ENCODE measurements at places on chromosomes 5 and 9. TPM values are rescaled to one million over a fixed set of nuclear protein-coding genes. Genes with fewer than 3 reads are reported as not detected.

- no peak for DNase-seq
- H3K4me3 ChIP-seq = no peak overlapping the region
- H3K4me1 ChIP-seq = no peaks in the 10 kb centered on the region
- H3K36me3 ChIP-seq = no peaks in the 10 kb centered on the region
- H3K27ac ChIP-seq = no peak overlapping the region
Observed at GRCh38 chr5:62271870-62272269, 34.1 kb upstream of the KIF2A start.

Gene CCNO
- 0.48 TPM for total RNA-seq

GRCh38 chr5:17663182-17663581 lies 28.9 kb downstream of the TAF11L14 start:
- H3K4me3 ChIP-seq = no peak overlapping the region
- no peaks in the 10 kb centered on the region for H3K4me1 ChIP-seq
- no peaks in the 10 kb centered on the region for H3K36me3 ChIP-seq
- H3K27ac ChIP-seq = no peak overlapping the region
- no peaks in the 10 kb centered on the region for H3K27me3 ChIP-seq

Gene ALDH7A1
- 94.2 TPM for total RNA-seq

DNA sequence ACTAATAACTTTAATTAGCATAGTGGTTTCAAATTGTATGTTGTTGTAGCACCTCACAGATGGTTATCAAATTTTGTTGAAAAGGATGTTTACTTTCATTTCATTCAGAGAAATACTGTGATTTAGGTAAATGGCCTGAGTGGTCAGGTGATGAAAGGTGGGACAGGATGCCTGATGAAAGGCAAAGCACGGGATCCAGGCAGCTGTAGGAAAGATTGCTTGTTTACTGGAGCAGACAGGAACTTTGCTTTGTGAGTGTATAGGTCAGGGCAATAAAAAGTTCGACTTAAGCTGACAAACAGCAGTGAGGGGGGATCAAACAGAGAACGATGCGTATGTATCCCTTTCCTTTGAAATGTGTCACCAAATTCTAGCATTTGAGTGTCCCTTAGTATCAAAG lies 19.0 kb downstream of the KIAA1958 start:
- no peaks in the 10 kb centered on the region for H3K4me1 ChIP-seq
- H3K36me3 ChIP-seq = no peaks in the 10 kb centered on the region
- DNase-seq = no peak
- no peak overlapping the region for H3K4me3 ChIP-seq
- no peak overlapping the region for H3K27ac ChIP-seq

- no peak overlapping the region for H3K27ac ChIP-seq
- no peaks in the 10 kb centered on the region for H3K27me3 ChIP-seq
- H3K4me1 ChIP-seq = no peaks in the 10 kb centered on the region
- no peak overlapping the region for H3K4me3 ChIP-seq
- H3K36me3 ChIP-seq = no peaks in the 10 kb centered on the region
Observed at GRCh38 chr5:52605317-52606313, 182.1 kb upstream of the ITGA1 start.

GRCh38 chr5:155827949-155828348 lies 499.0 kb upstream of the SGCD start:
- H3K4me1 ChIP-seq = no peaks in the 10 kb centered on the region
- no peak overlapping the region for H3K27ac ChIP-seq
- H3K4me3 ChIP-seq = no peak overlapping the region
- H3K36me3 ChIP-seq = no peaks in the 10 kb centered on the region
- no peaks in the 10 kb centered on the region for H3K27me3 ChIP-seq

Gene DNAJC21
- total RNA-seq = 55.4 TPM

Gene DEPDC1B
- total RNA-seq = not detected

DNA sequence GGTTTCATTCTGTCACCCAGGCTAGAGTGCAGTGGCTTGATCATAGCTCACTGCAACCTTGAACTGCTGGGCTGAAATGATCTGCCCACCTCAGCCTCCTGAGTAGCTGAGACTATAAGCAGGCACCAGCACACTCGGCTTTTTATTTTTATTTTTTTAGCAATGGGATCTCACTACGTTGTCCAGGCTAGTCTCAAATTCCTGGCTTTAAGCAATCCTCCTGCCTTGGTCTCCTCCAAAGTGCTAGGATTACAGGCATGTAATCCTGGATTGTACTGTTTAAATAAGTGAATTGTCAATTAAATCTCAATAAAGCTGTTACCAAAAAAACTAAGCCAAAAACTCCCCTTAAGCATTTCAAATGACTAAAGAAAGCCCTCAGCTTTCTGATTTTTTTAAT lies 18.9 kb downstream of the GOLPH3 start:
- H3K27ac ChIP-seq = no peak overlapping the region
- H3K4me3 ChIP-seq = no peak overlapping the region
- DNase-seq = no peak
- peaks cover 5% of the 10 kb centered on the region for H3K4me1 ChIP-seq

Gene ACTBL2
- not detected for total RNA-seq

Gene SGCD
- total RNA-seq = 7.1 TPM

GRCh38 chr9:117164512-117164911 lies 250.3 kb downstream of the ASTN2 start:
- DNase-seq = no peak
- no peaks in the 10 kb centered on the region for H3K4me1 ChIP-seq
- no peaks in the 10 kb centered on the region for H3K36me3 ChIP-seq

DNA sequence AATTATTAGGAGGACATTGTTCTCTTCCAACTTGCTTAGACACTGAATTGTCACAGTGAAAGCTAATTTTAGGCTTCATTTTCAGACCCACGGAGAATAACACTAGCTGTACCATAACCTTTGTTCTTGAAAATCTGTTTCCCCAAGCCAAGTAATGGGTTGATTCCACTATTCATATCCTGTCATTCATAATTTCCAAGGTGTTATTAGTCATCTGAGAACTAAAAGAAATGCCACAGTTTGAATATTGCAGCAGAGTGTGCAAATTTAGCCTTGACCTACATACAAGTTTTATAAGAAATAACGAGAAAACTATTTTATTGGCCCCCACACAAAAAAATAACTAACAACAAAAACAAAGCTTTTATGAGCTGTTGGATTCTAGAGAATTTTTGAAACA lies 148.5 kb upstream of the TYRP1 start:
- no peaks in the 10 kb centered on the region for H3K36me3 ChIP-seq
- no peaks in the 10 kb centered on the region for H3K27me3 ChIP-seq
- no peak overlapping the region for H3K4me3 ChIP-seq
- DNase-seq = no peak
- H3K27ac ChIP-seq = no peak overlapping the region

GRCh38 chr5:172569861-172570558 lies 71.1 kb upstream of the NEURL1B start:
- H3K4me1 ChIP-seq = no peaks in the 10 kb centered on the region
- no peaks in the 10 kb centered on the region for H3K36me3 ChIP-seq
- no peaks in the 10 kb centered on the region for H3K27me3 ChIP-seq
- no peak overlapping the region for H3K4me3 ChIP-seq
- DNase-seq = no peak
- peak overlapping the region; percentile 9 for H3K27ac ChIP-seq

- DNase-seq = no peak
- no peak overlapping the region for H3K4me3 ChIP-seq
- no peaks in the 10 kb centered on the region for H3K36me3 ChIP-seq
- peaks cover 15% of the 10 kb centered on the region for H3K4me1 ChIP-seq
- H3K27me3 ChIP-seq = no peaks in the 10 kb centered on the region
- H3K27ac ChIP-seq = peak overlapping the region; percentile 88
Observed at GRCh38 chr9:72527801-72528195, 6.4 kb downstream of the TMC1 start.

DNA sequence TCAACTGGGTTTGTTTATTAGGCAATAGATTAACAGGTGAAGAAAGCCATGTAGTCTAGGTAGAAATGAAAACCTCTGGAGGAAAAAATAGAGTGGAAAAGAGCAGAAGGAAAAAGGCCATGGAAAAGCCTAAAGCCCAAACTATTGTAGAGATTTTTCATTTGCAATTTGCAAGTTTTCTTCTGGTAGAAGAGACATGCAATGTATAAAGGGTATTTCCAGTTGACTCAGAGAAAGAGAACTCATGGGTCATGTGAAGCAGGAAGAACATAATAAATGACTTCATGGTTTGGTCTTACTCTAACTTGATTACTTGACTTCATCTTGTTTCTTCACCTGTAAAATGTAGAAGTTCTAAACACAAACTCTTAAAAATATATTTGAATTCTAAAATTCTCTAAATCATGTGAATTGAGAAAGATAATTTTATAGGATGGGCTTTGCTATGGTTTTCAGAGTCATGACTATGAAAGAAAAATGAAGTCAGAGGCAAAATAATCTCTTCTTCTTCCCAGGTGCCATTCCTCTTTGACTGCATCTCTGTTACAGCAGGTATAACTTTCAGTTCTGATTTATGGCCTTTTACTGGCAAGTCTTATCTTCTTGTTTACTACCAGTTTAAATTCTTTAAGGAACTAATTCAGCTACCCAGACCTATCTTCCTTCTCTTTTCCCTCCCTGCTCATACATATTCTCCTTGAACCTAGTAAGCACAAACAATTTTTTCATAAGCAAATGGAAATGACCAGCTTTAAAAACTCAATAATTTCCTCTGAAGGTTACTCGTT lies 47.7 kb upstream of the TMC1 start:
- no peak overlapping the region for H3K4me3 ChIP-seq
- no peaks in the 10 kb centered on the region for H3K36me3 ChIP-seq
- no peak overlapping the region for H3K27ac ChIP-seq
- no peak for DNase-seq
- no peaks in the 10 kb centered on the region for H3K4me1 ChIP-seq
- no peaks in the 10 kb centered on the region for H3K27me3 ChIP-seq

GRCh38 chr9:134919303-134919702 lies 1.6 kb upstream of the FCN1 start:
- H3K36me3 ChIP-seq = no peaks in the 10 kb centered on the region
- no peak for DNase-seq
- no peak overlapping the region for H3K27ac ChIP-seq
- no peaks in the 10 kb centered on the region for H3K27me3 ChIP-seq
- H3K4me3 ChIP-seq = no peak overlapping the region

DNA sequence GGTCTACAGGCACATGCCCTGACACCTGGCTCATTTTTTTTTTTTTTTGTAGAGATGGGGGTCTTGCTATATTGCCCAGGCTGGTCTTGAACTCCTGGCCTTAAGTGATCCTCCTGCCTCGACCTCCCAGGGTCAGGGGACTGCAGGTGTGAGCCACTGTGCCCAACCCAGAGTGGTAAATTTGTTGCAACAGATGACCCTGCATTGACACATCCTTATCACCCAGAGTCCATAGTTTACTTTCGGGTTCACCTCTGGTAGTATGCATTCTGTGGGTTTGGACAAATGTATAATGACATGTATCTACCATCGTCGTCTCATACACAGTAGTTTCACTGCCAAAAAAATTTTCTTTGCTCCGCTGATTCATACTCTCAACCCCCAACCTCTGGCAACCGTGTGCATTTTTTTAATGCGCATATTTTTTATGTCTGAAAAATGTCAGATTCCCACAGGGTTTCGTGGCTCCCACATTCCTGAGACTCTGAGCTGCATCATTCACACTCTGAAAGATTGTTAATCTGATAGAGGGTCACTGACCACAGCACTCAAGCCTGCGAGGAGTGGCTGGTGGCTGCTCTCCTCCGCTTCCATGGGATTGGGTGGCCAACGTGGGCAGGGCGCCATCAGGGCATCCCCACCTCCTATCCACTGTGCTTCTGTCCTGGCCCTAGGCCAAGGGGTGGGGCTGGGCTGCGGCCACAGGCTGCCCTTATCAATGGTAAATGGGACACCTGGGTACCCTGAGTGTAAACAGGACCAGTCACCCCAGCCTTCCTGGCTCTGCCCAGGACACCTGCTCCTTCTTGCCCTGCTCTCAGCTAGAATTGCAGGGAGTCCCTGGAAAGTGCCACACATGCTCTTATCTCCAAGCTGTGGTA lies 9.6 kb downstream of the NDST1 start:
- H3K4me3 ChIP-seq = no peak overlapping the region
- DNase-seq = peak; percentile 59
- no peaks in the 10 kb centered on the region for H3K36me3 ChIP-seq
- peak overlapping the region; percentile 71 for H3K27ac ChIP-seq
- H3K4me1 ChIP-seq = peaks cover 14% of the 10 kb centered on the region

DNA sequence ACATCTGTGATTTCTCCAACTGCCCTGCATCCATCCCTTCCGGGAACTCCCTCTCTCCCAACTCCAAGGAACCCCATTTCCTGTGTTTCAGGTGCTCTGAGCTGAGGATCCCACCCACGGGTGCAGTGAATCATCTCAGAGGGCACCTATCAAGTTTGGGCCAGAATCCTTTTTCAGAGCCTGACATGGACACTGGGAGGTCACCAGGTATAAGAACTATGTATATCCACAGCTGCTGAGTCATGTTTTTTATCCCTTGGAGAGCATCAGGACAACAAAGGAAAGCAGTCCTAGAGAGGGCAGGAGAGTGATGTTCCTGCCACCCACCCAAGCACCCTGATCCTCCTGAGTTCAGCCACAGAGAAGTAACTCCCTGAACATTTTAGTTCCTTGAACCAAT lies 3.8 kb downstream of the MED27 start:
- no peaks in the 10 kb centered on the region for H3K27me3 ChIP-seq
- no peak for DNase-seq
- no peak overlapping the region for H3K27ac ChIP-seq
- no peaks in the 10 kb centered on the region for H3K36me3 ChIP-seq
- no peaks in the 10 kb centered on the region for H3K4me1 ChIP-seq

GRCh38 chr5:83802686-83803085 lies 82.0 kb upstream of the HAPLN1 start:
- H3K4me3 ChIP-seq = no peak overlapping the region
- H3K4me1 ChIP-seq = no peaks in the 10 kb centered on the region
- H3K27ac ChIP-seq = no peak overlapping the region
- DNase-seq = no peak
- no peaks in the 10 kb centered on the region for H3K27me3 ChIP-seq

Gene PCDHGA2
- 11.6 TPM for total RNA-seq
